ENCODE measurements at places on chromosomes 11 and 22.

- DNase-seq: peak; percentile 55
Observed at GRCh38 chr11:8019314-8020243, 32.4 kb downstream of the EIF3F start.

- DNase-seq: no peak
Observed at GRCh38 chr11:12686246-12687060, 12.2 kb downstream of the TEAD1 start.

DNA sequence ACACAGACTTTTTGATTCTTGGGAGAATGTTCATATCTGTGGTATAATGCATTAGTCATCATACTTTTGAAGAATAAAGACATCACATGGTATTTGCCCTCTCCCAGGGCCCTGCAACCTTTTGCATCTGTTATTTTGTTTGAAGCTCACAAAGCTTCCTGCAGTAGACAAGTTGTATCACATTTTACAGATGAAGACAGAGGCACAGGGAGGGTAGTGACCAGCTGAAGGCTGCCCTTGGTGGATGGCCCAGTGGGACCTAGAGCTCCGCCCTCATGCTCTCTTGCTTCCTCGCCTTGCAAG, 66.4 kb downstream of the UBASH3B start:
- DNase-seq: no peak

DNA sequence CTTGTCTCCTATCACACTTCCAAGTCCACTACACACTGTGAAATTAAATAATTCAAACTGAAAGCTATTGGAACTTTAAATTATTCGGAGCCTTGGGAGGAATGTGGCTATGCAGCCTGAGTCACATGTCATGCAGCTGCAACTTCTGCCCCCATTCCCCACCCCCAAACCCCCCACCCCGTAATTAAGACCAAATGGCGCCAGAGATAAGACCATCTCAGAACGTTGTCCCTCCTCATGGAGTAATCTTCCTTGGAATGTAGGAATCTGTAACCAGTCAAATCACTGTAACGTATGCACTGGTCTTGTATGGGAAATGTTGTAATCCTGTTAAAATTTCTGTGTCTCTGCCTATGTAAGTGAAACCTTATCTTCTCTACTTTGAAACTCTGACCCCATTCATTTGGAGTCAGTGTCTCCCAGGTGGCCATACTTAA, 37.0 kb downstream of the GAB2 start:
- DNase-seq: no peak

DNA sequence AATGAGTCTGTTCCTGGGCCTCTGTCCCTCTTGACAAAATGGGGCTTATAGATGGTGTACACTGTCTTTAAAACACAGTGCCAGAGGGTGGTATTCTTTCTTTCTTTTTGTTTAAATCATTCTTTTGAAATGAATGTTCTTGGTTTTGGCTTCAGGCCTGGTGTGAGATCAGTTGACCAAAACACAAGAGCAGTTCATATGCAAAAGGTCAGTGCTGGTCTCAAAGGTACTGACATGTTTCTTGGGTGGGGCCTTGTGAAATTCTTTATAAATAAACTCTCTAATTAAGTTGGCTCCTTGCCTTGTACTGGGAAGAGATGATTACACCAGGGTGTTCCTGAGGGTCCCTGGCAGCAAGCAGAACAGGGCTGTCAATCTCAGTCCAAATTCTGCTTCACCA, 110.0 kb downstream of the FBXO7 start:
- no peak for DNase-seq

GRCh38 chr11:81449588-81450156, 1284.0 kb downstream of the FAM181B start:
- no peak for DNase-seq

DNA sequence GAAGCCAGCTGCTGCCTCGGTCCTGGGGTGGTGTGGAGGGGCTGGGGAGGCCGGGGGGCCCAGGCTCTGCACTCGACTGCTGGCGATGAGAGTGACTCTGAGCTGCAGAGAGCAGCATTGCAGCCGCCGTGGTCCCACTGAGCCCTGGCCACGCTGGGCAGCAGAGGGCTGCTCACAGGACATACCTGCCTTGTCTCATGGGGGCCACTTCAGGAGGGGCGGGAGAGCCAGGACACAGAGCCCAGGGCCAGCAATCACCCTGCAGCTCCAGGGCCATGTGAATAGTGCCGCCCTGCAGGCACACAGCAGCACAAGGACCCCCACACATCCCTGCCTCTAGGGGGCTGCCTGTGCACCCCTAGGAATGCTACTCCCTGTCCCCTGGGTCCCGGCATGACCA, 147.0 kb downstream of the CRYBB2 start:
- no peak for DNase-seq

DNA sequence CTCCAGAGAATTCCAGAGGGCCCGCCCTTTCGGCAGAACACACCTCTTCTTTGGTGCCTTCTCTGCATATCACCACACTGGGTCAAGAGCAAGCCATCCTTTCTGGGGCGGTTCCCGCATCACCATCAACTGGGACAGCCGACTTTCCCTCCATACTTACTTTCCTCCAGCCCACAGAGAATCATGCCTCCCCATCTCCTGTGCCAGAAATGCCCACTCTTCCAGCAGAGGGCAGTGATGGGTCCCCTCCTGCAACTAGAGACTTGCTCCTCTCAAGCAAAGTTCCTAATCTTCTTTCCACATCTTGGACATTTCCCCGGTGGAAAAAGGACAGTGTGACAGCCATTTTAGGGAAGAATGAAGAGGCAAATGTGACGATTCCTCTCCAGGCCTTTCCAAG, 157.7 kb downstream of the C11orf91 start:
- DNase-seq: peak; percentile 29

- DNase-seq: no peak
Observed at GRCh38 chr11:130908770-130909625, 7.3 kb downstream of the SNX19 start.

DNA sequence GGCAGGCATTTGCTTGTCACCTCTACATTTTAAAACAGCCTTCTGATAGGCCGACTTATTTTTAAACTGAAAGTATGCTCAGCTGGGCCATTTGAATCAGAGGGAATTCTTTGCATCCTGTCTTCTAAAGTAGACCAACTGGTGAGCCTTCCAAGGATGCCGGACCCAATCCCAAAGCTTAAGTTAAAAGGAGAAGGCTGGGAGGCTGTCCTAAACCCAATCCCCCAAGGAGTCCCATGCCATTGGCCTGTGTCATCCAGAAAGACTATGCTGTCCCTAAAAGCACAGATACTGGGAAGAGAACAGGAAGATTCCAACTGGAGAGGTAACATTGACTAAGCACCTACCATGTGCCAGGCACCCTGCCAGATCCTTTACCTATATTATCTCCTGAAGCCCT, 18.0 kb downstream of the TENM4 start:
- DNase-seq: no peak

DNA sequence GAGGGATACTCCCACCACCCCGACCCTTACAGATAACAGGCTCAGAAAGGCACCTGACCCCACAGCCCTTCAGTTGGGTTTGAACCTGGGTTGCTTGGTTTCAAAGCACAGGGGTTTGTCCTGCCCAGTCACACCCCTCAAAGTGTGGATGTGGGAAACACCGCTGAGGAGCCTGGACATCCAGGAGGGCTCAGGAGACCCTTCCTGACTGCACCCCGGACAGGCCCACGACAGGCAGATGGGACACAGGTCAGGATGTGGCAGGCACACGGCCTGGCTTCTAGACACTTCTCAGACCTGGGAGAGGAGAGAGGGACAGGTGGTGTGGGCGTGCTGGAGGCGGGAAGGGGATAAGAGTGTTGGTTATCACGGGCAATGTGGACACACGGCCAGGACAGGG, 932.3 kb downstream of the BRD1 start:
- DNase-seq: no peak

- DNase-seq: no peak
Observed at GRCh38 chr11:63557570-63557969, 5.6 kb downstream of the PLAAT2 start.

- DNase-seq: no peak
Observed at GRCh38 chr11:23865341-23865975, 631.4 kb upstream of the LUZP2 start.

Measured in activated naive CD4-positive, alpha-beta T cell treated with Interleukin-2 at 50 U/mL for 16 hours (primary cell).